ENCODE measurements at places on chromosomes 6 and 20.

DNA sequence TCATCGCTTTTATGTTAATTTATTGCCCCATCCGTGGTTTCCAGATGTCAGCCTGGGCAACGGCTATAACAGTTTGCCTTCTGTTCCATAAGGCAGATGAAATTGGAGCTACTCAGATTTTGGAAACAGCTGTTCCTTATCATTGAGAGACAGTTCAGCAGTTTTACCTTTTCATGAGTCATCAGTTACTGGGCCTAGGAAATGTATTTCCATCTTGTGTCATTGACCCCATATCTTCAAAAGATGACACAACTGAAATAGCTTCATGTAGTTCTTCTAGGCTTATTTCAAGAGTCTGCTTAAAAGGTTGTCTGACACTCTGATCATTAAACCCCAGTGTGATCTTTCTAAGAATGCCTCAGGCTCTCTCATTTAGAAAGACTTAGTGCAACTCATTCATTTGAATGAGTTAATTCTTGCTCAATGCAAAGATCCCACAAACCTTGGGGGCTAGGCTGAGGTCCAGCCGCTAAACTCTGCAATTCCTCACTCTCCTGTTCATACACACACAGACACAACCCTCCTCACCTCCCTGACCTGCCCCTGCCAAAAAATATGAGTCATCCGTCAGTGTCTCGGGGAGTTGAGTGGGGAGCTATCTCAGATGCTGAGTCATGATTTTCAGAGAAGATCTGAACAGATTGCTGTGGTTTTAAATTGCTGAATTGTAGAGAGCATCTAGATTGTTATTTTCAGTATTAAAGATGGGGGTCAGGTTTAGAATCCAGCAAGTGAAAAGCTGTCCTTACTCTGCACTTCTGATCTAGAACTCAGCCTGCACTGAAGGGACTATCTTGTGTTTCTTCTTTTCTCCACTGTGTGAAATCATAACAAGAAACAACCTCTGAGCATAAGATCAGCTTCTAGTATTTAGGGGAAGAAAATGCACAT is 61.8 kb downstream of the RPP40 start:
- peak; percentile 67 for DNase-seq

DNA sequence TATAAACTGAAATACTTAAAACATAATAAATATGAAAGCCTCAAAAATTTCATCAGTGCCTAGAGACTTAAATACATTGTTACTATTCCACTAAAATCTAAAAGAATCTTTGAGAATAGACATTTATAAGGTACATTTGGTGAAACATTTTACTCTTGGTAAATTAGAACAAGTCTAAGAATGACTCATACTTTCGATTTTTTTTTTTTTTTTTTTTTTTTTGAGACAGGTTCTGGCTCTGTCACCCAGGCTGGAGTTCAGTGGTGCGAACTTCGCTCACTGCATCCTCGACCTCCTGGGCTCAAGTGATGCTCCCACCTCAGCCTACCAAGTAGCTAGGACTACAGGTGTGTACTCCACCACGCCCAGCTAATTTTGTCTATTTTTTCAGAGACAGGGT is 6.4 kb downstream of the FUCA2 start:
- no peak for DNase-seq

DNA sequence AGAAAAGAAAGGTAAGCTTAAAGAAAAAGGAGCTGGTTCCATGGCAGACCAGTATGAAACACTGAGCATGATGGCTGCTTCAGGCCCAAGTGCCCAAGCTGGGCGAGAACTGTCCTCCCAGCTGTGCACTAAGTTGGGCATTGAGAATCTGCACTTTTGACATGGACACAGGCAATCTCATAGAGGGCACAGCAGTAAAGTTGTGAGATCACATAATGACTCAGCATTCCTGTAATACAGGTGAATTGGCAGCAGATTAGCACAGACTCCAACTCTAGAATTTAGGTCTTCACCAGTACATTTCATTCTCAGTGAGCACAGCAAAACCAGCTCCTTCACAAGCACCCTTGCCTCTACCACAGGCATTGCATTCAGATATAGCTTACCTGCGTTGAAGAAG is 343.4 kb downstream of the PKHD1 start:
- DNase-seq: no peak

GRCh38 chr6:18101271-18101670 is 21.2 kb downstream of the NHLRC1 start:
- DNase-seq: no peak

DNA sequence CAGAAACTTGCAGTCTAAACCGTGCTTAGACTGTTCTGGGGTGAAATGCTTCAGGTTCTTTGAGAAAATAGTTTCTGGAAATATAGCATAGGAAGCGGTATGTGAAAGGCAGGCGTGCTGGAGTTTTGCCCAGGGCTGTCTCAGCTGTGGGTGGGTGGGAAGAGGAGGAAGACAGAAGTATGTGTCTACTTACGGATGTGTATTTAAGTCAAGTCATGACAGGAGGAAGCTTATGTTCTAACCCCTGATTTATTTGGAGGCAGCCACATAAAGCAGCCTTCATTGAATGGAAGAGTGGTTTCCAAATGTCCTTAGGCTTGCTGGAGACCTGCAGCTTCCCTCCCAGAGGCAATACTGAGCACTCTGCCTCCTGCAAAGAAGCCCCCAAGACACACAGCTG is 345.8 kb upstream of the PRND start:
- DNase-seq: no peak

All from activated CD8-positive, alpha-beta memory T cell treated with anti-CD3 and anti-CD28 coated beads, Interleukin-2, amount 50 U/mL, for 48 hours (primary cell).